ENCODE measurements at places on chromosomes 4 and X.

DNA sequence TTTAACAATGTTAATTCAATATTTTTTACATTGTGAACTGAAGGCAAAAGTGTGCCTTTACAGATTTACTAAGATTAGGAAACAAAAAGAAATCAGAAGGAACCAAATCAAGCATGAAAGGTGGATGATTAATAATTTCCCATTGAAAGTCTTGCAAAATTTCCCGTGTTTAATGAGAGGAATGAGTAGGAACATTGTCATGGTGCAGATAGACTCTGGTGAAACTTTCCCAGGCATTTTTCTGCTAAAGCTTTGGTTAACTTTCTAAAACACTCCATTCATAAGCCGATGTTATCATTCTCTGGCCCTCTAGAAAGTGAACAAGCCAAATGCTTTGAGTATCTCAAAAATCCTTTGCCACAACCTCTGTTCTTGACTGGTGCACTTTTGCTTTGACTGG, 1522.8 kb upstream of the PABPC4L start:
- DNase-seq: no peak

GRCh38 chr4:8071766-8072165, 86.8 kb downstream of the ABLIM2 start:
- DNase-seq: no peak

- no peak for DNase-seq
These were observed 117.1 kb downstream of the FAM53A start for GRCh38 chr4:1566838-1567518.

GRCh38 chrX:4181782-4182407, 468.4 kb upstream of the PRKX start:
- DNase-seq: no peak

DNA sequence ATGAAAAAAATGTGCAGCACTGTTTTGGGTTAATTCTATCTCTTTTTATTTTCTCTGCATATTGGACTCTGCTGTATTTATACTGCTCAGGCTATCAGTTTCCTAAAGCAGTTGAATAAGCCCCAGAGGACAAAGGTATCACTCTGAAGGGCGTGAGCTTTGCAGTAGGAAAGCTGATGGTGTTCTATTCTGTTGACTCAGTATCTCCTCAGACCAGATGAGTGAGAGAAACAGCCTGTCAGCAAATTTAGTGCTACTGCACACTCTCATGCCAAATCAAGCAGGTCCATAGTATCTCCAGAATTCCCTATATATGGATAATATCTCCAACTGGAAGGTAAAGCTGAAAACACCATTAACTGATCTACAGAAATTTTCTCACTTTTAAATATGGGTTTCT, 132.3 kb upstream of the UGT8 start:
- DNase-seq: no peak

DNA sequence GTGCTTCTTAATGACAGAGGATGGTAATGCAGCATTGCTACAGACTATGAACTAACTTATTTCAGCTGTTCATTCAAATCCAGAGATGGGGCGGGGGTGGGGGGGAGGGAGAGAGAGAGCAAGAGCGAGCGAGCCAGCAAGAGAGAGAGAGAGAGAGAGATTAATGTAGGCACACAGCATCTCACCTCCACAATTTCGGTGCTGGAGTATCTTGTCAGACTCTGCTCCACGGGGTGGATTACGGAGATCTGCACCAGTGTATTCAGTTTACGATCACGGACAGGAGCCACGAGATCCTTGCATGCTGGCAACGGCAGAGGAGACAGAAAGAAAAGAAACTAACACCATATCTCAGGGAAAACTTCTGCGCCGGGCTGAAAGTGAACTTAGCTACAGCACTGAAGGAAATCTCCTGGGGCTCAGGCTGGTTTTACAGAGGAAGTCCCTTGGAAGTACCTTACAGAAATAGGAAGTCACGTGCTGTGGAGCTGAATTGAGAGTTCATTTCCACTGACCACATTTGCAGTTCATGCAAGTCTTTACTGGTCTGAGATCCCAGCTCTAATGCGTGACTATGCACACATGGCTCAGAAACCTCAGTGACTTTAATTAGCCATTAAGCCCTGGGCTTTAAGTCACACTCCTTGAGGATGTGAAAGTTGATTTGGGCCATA, 440.9 kb downstream of the INPP4B start:
- peak; percentile 63 for DNase-seq

DNA sequence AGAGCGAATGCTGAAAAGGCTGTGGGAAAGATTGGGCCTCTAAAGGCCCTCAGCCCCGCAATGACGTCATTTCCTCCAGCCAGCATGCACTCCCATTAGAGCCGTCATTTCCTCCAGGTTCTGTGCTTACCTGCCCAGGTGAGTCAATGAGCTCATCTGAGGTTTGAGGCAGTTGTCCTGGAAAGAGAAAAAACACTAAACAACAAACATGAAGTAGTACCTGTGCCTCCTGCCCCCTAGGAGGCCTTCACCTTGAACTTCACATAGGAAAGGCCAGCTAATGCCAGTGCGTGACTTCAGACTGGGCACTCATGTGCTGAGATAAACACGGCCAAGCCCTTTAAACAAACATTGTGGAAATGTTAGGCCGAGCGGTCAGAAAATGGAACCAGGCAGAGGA, 55.9 kb downstream of the FHDC1 start:
- DNase-seq: no peak

- DNase-seq: no peak
These were observed 157.3 kb upstream of the LDB2 start for GRCh38 chr4:17055788-17056187.

DNA sequence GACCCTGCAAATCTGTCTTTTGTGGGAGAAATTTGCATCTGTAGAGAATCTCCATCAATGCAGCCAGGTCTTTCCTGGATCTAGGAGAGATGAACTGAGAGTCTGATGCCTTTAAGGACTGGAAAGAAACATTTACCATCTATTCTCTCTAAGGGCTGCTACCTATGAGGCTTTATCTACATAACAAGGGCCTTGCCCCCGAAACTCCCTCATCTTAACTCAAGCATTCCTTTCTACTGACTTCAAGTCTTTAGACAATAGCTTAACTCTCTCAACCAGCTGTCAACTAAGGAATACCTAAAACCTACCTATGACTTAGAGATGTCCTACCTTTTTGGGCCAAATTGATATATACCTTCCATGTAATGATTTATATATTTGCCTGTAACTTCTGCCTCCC, 32.1 kb downstream of the MAGEB17 start:
- no peak for DNase-seq

DNA sequence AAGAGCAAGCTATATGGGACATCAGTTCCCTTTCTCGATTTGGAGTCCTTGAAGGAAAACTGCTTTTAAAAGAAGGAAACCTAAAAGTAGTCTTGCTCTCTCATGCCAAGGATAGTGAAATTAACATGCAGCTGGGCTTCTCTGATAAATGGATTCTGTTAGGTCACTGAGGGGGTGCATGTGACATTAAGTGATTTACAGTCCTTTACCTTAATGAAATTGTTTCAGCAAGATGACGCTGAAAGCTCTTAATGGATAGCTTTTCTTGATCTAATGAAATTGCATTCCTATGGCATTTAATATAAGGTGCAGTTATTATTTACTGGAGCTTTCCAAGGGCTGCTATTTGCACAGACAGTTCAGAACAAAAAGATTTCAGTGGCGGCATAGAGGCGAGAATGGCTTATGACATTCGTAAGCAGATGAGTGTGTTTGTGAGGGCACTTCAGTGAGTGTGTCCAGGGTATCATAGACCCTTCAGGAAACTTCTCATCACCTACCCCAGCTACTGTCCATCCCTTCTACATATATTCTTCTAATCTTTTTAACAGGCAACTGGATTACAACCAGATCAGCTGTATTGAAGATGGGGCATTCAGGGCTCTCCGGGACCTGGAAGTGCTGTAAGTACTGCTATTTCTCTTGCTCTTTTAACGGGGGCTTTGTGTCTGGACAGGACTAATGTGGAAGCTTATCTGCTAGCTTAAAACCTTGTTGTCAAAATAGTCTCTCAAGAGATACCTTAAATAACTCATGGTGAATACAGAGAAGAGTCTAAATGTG, 219.9 kb upstream of the PACRGL start:
- no peak for DNase-seq

- peak; percentile 65 for DNase-seq
These were observed 8.0 kb upstream of the NEUROG2 start for GRCh38 chr4:112523764-112524505.

DNA sequence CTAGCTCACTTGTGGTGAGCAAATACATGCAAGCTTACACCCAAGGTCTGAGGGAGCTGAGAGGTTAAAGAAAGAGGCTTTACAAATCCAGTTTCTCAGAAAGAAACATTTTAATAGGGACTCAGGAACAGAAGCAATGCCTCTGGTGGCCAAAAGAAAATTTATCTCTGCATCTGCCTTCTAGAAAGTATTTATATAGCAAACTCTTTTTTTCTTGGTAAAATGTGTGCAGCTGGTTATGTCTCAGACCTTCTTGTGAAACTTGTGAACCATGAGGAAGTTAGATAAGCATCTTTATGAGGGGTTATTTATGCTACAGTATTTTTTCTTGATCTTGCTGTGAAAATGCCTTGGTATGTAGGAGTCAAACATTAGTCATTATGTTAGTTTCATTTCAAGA, 48.5 kb upstream of the CYSLTR1 start:
- peak; percentile 10 for DNase-seq

DNA sequence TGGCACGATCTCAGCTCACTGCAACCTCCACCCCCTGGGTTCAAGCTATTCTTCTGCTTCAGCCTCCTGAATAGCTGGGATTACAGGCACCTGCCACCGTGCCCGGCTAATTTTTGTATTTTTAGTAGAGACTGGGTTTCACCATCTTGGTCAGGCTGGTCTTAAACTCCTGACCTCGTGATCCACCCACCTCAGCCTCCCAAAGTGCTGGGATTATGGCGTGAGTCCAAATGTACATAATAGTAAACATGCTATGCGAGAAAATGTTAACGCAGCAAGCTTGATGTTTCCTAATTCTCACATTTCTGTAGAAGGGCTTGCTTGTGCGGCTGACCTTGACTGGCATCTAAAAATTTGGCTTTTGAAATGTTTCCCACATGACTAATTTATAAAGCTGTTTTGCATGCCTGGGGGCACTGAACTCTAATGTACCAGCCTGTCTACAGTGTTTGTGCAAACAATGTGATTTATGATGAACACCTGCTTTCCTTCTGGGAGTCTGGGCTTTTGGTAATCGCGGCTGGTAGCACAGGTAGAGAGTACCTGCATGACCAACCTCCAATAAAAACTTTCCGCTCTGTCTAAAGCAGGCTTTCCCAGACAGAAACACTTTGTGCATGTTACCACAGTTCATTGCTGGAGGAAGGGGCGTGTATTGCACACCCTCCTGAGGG, 216.8 kb downstream of the IL15 start:
- DNase-seq: no peak

DNA sequence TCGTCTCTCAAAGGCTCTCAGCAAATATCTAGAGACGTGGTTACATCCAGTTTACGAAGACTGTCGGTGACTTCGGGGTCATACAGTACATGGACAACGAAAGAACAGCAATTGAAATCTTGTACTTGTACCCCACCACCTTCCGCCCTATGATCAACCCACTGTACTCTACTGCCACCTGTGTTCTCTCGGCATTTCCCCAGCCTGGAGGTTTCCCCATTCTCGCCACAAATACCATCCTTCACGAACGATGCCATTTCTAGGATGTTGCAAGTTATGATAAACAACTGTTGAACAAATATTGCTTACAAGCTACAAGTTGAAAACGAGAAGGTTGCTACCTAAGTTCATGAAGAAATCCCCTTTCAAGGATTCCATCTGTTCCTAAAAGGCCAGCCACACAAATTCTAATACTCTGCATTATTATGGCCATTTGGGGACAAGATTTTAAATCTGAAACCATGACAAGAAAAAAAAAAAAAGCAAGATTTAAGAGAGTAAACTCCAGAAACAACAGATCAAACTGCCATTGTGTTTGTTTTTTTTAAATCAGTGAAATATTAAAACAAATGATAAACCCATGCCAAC, 1.6 kb downstream of the APBB2 start:
- DNase-seq: no peak

DNA sequence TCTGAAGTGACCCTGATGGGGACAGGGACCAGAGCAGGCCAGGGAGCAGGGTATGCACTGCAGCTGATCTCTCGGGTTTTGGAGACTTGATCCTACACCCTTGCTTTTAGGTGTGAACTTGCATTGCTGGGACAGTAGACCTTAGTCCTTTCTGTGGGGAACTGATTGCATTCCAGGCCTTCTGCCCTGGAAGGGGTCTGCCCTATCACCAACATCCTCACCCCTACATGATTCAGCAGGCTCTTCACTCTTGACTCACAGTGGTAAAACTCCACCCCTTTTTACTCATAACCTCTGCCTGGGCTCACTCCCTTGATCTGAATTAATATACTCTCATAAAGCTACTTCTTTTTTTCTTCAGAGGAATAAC, 6.6 kb upstream of the DDX60L start:
- no peak for DNase-seq

DNA sequence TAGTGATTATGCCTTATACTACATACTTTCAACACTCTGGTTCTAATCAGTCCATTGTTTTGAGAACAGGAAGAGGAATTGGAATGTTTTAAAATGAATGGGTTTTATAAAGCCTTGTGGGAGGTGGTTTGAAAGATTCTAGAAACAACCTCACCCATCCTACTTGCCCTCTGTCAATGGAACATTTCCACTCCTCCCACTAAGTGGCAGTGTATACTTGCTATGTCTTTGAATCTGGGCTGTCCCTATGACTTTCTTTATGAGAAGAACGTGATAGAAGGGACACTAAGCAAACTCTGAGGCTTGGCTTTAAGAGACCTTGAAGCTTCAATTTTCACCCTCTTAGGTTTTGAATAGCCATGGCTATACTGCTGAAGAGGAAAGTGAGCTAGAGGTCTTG, 611.2 kb downstream of the PPP4R3C start:
- no peak for DNase-seq

DNA sequence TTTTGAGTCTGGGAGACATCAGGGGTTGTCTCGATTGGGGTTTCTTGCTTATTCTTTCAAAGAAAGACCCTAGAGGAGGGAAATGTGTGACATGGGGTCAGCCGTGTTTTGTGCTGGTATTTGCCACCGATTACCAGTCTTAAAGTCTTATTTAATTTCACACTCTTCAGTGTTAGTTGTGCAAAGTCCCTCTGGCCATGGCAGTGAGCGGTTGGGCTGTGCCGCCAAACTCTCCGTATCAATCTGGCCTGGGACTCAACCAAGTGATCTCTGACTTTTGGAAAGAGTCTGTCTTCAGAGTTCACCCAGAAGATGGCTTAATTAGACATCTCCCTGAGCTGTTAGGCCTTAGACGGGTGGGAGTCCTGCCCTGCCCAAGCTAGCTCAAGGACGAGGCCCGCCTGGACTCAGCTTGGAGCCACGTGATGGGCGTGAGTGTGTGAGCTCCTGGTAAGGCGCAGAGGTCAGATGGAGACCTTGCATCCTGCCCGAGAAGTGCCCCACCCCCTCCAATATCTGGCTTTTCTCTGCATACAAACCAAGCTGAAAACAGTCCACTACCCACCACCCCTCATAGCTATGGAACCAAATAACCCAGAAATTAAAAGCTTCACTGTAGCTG, 3.8 kb upstream of the PITX2 start:
- no peak for DNase-seq

DNA sequence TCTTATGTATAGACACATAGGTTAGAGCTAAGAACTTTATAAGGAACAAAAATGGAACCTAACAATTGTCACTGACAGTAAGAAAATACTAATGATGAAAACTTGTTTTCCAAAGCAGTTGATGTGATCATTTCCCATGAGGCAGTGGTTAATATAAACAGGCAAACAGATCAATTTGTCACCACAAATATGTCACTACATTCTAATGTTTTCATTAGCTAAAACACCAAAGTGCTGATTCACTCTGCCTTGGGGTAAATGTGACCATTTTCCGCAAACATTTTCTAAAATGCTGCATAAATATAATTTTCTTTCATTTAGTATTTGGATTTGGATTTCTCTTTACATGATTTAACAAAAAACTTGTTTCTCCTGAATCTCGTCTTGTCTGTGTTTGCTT, 408.9 kb upstream of the CTSO start:
- no peak for DNase-seq

Measured in central memory CD4-positive, alpha-beta T cell (primary cell).